Caudate nucleus (tissue), 63 donors: ENCODE measurements at places on chromosomes 2 and 18.

DNA sequence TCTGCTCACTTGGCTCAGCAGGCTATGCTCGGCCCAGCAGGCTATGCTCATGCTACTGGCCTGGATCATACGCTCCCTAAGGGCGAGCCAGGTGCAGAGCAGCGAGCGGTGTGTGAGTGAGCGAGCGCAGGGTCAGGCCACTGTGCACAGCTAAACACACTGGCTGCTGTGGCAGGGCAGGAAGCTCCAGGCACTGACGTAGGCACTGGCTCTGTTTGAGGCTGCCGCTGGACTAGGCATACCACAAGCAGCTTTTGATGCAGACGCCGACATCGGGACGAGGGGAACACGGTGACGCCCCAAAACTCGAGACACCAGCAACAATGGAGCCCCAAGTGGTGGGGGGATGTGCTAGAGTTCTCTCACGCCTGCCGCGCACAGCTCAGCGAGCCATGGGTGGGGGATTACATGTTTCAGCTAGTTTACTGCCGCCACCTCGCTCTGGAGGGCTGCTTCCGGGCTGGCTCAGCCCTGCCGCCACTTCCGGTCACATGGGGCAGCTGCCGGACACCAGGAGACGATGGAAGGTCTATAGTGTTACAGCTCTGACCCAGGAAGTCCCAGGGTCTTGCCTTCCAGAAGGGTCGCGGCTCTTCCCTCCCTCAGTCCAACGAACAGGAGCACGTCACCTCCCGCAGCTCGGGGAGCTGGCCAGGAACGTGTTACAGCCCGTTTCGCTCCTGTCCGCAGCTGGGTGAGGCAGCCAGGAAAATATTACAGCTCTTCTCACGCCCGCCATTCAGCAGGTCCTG is 1176.9 kb upstream of the LRRTM1 start:
- DNase-seq, result no peak

- no peak for DNase-seq
These were observed 5.1 kb downstream of the PKDCC start for GRCh38 chr2:42052702-42053481.

- no peak for DNase-seq
These were observed 55.4 kb upstream of the MAP2 start for GRCh38 chr2:209368406-209368805.

- DNase-seq, result no peak
These were observed 2.3 kb upstream of the ZNF396 start for GRCh38 chr18:35379421-35379820.

DNA sequence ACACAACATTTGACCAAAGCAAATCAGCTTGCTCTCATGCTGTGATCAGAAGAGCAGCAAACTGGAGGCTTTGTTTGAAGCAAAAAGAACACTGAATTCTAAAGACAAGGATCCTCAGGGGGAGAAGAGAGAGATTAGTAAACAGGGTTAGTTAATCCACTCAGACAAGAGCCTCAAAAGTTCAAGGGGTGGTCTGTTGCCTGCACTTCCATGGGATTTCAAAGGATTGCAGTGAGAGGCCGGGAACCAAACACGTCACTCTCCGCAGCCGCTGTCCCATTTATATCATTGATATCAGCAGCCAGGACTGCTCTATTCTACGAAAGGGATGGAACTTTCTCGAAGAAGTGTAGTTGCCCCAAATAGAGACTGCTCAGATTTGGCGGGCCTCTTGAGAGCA is 97.8 kb upstream of the SP3 start:
- no peak for DNase-seq

- DNase-seq, result no peak
These were observed 10.5 kb downstream of the OBSL1 start for GRCh38 chr2:219560893-219561178.

GRCh38 chr2:70367722-70368323 is 66.0 kb upstream of the FAM136A start:
- no peak for DNase-seq

DNA sequence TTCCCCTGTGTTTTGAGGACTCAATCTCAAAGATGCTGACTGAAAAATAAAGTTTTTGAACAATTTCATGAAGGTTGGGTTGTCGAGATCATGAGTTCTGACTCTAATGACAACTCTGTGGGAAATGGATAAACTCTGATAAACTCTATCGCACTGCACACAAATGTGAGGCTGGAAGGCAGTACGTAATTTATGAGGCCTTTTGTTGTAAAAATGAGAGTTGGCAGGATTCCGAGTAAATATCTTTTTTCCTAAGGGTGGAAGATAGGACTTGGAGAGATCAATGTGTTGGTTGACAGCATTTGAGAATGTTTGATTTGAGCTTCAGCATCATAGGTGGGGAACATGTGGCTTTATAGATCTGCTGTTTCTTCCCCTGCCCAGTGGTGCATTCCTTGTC is 90.4 kb downstream of the SPTBN1 start:
- DNase-seq, result no peak

GRCh38 chr2:157466764-157467163 is 22.9 kb upstream of the CYTIP start:
- DNase-seq, result no peak

GRCh38 chr2:10499911-10500521 is 51.9 kb upstream of the ODC1 start:
- no peak for DNase-seq

DNA sequence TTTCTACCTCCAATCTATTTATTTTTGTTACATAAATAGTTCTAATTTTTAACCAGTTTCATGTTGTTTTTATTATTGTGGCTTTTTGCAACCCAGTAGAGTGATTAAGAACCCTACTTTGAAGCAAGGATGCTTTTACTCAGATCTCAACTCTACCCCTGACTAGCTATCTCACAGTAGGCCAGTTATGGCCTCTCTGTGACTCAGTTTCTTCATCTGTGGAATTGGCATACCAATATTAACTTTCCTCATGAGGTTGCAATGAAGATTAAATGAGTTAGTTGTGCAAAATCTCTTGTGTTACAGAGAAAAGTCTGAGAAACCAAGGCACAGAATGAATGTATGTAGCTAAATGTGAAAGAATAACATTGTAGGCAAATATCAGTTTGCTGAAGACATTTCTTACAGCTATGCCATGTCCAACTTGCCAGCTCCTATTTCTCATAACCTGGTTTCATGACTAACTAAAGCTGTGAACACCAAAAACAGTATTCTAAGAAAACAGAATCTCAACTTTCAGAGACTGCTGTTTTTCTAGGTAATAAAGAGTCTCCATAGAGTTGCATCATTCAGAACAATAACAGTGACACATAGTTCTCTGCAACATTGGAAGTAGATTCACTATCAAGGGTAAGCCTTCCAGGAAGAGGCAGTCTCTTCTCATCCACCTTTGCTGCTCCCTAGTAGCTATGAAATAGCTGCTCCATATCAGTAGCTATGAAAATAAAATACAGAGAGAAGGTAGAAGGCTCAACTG is 33.2 kb upstream of the CYTIP start:
- no peak for DNase-seq

- DNase-seq, result no peak
These were observed 299.2 kb upstream of the ZSWIM2 start for GRCh38 chr2:187148059-187148714.

DNA sequence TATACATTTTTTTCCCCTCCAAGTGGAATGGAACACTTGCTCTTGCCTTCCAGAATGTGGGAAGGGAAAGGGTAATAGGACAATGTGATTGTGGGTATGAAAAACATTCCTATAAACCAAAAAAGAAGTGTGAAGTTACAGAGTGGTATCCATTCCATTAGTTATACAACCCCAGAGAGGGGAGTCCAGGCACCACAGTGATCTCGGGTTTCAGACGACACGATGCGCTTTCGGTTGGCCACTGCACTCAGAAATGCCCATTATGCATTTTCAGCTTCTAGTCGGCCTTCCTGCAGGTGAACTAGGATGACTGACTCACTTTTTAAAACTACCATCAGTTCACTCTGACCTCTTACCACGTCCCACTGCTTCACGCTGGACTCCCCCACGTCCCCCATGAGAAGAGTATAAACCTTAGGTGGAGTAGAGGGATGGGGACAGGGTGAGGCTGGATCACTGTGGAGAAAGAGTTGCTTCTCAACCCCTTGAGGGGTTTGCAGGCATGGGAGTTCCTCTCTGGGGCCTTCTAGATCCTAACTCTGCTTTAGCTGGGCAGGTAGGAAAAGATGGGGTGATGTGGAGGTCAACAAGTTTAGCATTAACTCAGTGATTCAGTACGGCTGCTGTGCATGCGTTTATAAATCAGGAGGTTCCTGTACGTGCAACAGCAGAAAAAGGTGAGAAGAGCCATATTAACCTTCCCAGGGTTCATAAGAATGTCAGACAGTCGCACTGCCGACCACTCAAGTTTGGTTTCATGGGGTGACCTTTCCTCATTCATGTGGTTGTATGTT is 50.5 kb downstream of the ZNF532 start:
- DNase-seq, result no peak

DNA sequence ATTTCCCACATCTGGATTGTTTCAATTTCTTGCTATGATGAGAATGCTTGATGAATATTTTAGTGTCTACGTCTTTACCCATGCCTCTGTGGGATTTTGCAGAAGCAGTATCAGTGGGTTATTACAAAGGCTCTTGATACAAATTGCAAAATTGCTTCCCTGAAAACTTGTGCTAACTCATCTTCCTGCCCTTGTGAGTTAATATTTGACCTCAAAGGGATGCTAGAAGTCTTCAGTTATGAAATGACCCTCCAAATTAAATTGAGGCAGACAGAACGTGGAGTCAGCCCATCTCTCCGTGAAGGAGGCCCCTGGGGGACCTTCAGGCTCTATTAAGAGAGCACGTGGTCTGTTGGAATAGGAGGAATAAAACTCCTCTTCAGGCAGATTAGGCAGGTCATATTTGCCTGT is 239.2 kb upstream of the HS6ST1 start:
- DNase-seq, result no peak

GRCh38 chr2:102806250-102806837 is 44.5 kb downstream of the TMEM182 start:
- DNase-seq, result no peak

DNA sequence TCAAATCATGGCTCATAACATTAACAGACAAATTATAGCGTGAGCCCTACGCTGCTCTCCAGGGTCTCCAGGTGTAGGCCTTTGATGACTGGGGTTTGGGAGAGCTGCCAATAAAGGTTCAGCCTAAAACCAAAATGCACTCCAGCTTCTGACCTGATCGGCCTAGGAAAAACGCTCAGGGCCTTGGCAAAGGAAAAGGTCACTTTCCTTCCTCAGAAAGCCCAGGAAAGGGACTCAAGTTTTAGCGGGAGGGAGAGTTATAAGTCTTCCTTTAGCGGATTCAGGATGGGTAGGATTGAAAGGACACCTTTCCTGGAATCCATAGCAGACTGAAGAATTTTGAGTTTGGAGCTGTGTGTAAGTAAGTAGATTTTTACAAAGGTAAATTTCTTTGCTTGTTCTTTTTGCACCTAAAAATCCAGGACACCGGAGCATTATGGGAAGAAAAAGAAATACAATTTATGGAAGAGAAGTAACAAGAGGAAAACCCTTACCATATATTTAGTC is 8.8 kb downstream of the EVX2 start:
- DNase-seq, result no peak

GRCh38 chr18:25979369-25980040 is 110.9 kb downstream of the SS18 start:
- DNase-seq, result no peak

GRCh38 chr2:43778233-43778632 is 4.4 kb downstream of the DYNC2LI1 start:
- DNase-seq, result no peak

DNA sequence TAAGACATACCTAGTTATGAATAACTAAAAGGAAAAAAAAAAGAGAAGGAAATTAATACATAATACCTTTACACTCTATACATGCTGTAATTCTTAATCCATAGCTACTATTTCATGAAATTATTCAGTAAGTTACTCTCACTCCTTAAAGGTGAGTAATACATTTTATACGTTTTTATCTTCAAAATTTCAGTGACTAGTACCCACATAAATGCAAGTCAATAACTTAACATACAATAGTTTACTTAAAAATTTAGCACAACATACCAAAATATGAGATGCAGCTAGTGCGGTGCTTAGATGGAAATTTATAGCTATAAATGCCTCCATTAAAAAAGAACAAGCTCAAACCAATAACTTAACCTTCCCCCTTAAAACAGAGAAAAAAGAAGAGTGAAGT is 36.0 kb upstream of the DTNB start:
- DNase-seq, result no peak

DNA sequence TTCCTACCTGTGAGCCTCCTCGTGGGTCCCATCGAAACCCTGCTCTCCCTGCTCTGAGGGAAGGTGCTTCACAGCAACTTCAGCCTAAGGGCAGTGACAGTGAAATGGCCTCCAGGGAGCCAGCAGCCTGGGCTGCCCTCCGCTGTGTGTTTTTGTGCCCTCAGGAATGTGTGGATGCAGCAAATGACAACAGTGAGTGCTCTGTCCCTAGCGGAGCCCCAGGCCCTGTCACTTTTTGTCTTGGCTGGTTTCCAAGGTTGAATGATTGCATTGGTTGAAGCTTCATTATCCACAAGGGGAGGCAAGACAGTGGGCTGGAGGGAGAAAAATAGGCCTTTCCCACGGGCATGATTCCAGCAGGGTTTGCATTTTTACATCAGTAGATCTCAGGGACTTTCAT is 42.9 kb downstream of the STON1 start:
- no peak for DNase-seq

- no peak for DNase-seq
These were observed 753.9 kb downstream of the RNF144A start for GRCh38 chr2:7670905-7671641.

DNA sequence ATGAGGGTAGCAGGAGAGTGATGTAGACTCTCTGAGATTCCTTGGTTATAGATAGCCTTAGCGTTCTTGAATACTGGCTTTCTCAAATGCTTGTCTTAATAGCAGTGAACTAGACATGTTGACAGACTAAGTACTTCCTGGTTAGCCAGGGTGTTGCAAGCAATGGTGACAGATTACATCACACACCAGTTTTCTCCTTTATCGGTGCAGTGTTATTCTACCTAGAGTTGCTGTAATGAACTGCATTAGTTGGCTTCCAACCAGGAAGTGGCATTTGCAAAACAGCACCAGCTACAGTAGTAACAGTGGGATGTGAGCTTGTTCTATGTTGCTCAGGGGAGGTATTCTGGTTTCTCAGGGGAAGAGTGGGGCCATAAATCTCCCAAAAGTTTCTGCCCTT is 582.2 kb upstream of the DDX18 start:
- no peak for DNase-seq

GRCh38 chr2:55158111-55158814 is 73.8 kb downstream of the CLHC1 start:
- DNase-seq, result no peak

GRCh38 chr2:113175042-113175628 is 1.4 kb downstream of the PSD4 start:
- no peak for DNase-seq

GRCh38 chr2:165369898-165370296 is 99.6 kb upstream of the CSRNP3 start:
- DNase-seq, result no peak

- DNase-seq, result no peak
These were observed 113.5 kb downstream of the NYAP2 start for GRCh38 chr2:225512876-225513540.

GRCh38 chr2:167681234-167682015 is 566.0 kb downstream of the STK39 start:
- no peak for DNase-seq

GRCh38 chr2:217966423-217967070 is 36.2 kb downstream of the TNS1 start:
- no peak for DNase-seq

GRCh38 chr18:74242438-74243096 is 49.2 kb downstream of the CYB5A start:
- no peak for DNase-seq

GRCh38 chr2:240524963-240525718 is 32.6 kb downstream of the ANKMY1 start:
- DNase-seq, result no peak

- no peak for DNase-seq
These were observed 63.2 kb downstream of the G6PC2 start for GRCh38 chr2:168964251-168964807.
